ENCODE measurements at places on chromosomes 7 and 10.

DNA sequence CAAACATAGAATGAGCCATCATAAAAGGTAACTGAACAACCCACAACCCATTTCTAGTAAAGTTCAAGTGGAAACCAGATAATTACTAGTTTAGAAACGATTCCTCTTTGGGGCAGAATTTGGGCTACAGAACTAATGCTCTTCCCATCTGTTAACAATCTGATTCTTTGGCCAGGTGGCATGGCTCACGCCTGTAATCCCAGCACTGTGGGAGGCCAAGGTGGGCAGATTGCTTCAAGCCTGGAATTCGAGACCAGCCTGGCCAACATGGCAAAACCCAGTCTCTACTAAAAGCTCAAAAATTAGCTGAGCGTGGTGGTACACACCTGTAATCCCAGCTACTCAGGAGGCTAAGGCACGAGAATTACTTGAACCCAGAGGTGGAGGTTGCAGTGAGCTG lies 18.5 kb downstream of the CYP51A1 start:
- no peak for DNase-seq

GRCh38 chr10:132384618-132385388 lies 12.2 kb upstream of the PWWP2B start:
- no peak for DNase-seq

DNA sequence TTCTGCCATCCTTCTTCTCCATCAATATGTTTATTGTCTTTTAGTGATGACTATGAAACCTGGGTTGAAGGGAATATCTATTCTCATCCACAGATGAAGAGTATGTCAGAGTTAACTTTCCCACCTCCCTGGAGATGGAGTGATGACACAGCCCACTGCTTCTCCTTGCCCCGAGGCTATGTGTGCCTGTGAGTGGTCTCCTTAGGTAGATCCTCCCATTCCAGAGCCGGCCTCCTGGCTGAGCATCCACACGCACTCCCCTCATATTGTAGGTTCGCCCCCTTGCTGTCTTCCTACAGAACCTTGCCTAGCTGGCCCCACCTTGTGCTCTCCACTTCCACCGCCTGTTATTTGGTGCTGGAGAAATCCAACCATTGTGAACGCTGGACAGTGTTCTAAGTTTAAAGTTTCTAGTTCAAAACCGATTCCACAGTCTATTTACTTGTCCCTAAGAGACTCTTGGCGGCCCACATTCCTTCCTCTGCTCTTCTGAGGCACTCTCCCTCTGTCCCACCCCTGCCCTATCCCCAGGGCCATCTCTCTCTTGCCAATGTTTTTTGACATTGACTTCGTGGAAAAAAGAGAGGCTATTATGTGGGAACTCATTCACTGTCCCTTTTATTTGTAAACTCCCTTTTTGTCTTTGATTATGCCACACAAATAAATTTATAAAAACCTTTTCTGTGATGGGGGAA lies 168.0 kb downstream of the ZNF438 start:
- DNase-seq: no peak

DNA sequence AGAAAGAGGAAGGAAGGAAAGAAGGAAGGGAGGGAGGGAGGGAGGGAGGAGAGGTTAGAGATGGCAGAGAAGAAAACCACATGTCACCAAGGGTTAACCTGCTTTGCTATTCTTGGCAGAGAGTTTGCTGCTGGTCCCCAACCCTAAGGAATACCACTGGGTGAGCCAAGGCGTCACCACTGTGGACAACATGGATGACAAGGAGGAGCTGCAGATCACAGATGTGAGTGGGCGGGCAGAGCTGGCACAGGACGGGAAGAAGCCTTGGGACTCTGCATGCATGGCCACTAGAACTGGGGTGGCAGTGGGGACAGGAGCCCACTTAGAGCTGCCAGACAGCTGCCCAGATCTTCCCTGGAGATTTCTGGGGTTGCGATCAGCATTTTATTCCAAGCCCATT lies 17.2 kb upstream of the MYH16 start:
- no peak for DNase-seq

- peak; percentile 57 for DNase-seq
Measured at GRCh38 chr10:125768219-125768855, 7.3 kb downstream of the MMP21 start.

- no peak for DNase-seq
Measured at GRCh38 chr7:23004247-23004520, 9.7 kb downstream of the HYCC1 start.

DNA sequence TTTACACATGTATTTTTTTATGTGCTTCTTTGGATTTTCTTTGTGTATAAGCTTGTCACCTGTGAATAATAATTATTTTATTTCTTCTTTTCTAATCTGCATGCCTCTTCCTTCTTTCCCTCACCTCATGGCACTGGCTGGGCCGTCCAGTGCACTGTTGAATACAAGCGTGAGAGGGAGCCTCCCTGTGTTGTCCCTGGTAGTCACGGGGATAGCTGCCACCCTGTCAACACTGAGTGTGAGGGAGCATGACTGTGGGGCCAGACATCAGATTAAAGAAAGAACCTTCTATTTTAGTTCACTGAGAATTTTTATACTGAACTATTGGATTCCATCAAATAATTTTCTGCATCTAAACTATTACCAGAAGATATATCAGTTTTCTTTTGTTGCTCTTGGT lies 187.9 kb downstream of the CDC14C start:
- DNase-seq: no peak

- DNase-seq: peak; percentile 91
Measured at GRCh38 chr10:44786286-44786850, 124.8 kb upstream of the TMEM72 start.

DNA sequence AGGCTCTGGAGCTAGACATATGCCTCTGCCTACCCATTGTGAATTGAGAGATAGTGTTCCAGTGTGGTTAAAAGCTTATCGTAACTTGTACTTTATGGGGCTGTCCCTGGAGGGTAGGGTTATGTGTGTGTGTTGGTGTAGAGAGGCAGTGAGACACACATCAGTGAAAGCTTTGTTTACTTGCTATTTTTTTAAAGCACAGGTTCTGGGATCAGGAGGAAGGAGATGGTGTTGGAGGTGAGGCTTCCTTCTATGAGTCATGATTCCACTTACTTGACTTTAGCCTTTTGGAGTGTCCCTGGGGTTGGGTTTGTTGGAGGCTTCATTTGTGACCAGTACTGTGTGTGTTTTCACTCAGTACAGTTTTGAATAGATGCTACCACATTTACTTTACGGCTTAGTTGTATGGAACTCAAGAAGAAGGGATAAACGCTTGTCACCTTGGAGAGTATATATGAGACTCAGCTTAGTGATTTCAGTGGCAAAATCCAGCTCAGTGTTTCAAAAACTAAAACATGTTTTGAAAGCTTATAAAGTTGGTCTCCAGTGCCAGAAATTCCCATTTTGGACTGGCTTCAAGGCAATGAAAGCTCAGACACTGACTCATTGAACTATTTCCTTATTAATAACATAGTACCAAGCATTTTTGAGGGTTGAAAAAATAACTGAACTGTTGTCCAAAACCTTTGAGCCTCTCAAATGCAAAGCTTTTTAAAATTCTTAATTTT lies 106.2 kb downstream of the PLXDC2 start:
- peak; percentile 92 for DNase-seq

DNA sequence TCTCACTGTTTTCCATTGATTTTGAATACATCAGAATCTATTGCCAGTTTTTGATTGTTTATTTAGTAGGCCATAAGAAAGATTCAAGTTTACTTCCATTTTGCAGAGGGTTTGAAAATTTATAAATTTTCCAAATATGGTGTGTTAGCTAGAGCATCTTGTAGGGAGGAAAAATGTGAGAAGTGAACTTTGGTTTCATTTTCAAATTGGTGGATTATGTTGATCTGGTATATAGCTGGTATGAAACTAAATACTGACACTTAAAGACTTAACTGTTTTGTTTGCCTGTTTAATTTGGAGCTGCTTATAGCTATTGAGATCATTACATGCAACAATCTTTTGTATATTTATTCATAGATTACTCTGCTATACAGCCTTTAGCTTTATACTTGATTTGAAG lies 108.1 kb downstream of the ADAM22 start:
- no peak for DNase-seq

GRCh38 chr10:71258446-71259145 lies 46.2 kb downstream of the UNC5B start:
- no peak for DNase-seq

GRCh38 chr10:19892677-19893076 lies 76.4 kb downstream of the PLXDC2 start:
- no peak for DNase-seq

DNA sequence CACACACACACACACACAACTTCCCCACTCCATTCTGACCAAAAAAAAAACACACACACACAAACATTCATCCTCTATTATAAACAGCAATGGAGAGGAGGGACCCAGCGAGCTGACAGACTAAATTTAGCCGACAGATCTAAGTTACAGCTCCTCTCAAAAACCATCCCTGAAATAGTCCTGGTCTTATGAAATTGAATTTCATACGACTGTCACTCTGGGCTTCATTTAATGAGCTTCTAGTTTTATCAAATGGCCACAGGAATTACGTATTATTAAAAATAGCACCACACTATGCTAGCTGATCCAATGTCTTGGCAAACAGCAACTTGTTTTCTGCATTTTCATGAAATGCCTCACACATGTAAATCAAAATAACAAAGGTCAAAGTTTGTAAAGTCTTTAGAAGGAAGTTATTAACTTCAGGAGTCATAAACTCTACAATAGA lies 131.3 kb upstream of the ASAH2 start:
- DNase-seq: no peak

DNA sequence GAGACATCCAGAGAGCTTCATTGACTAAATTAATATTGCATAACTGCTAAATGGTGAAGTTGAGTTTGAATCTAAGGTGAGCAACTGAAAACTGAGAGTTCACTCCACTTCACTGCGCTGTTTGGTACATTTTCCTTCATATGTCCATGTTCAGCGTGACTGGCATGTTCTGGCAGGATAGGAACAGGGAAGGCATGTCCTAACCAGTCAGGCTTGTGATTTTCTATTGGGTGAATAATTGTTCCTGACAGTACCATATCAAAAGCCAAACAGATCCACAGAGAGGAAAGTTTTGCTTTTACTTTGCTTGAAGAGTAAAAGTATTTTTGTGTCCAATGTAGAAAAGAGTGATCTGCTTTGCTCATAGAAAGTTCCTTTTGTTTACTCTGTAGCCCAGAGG lies 53.2 kb downstream of the WDFY4 start:
- DNase-seq: no peak

DNA sequence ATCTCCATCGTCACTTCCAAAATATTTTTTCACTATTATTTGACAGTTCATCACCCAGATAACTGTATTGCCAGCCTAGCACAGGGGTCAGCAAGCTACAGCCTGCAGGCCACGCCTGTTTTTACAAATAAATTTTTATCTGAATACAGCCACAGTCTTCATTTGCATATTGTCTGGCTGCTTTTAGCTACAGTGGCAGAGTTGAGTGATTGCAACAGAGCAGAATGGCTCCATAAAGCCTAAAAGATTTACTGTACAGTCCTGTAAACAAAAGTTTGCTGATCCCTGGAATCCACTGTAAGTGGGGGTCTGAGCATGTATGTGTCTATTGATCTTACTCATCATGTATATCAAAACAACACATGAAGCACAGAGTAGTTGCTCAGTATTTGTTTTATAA lies 45.9 kb upstream of the GNAI1 start:
- DNase-seq: peak; percentile 81

GRCh38 chr10:28592953-28593352 lies 60.0 kb downstream of the WAC start:
- peak; percentile 88 for DNase-seq

- DNase-seq: peak; percentile 81
Measured at GRCh38 chr10:60963441-60964256, 19.7 kb upstream of the RHOBTB1 start.

GRCh38 chr7:80968606-80969005 lies 49.8 kb upstream of the SEMA3C start:
- DNase-seq: no peak

GRCh38 chr7:130349911-130350782 lies 5.5 kb downstream of the CPA5 start:
- DNase-seq: peak; percentile 47

GRCh38 chr7:78499283-78499682 lies 700.7 kb downstream of the PHTF2 start:
- DNase-seq: peak; percentile 28

All from iris pigment epithelial cell (primary cell).